T-helper 2 cell treated with Interferon-gamma antibody and Interleukin-4, amounts not matched to agents 5 μg/mL and 100 μg/mL, for 36 hours (primary cell): ENCODE measurements at places on chromosomes 11 and 22.

- H3K27me3 ChIP-seq, result no peaks in the 10 kb centered on the region
- H3K27ac ChIP-seq, result no peak overlapping the region
- peaks cover 4% of the 10 kb centered on the region for H3K36me3 ChIP-seq
- no peak overlapping the region for H3K4me3 ChIP-seq
These were observed 3.8 kb downstream of the MOB2 start for GRCh38 chr11:1482581-1483444.

GRCh38 chr11:30346068-30346688 is 23.3 kb downstream of the ARL14EP start:
- H3K27me3 ChIP-seq, result peaks cover 6% of the 10 kb centered on the region
- no peak overlapping the region for H3K4me3 ChIP-seq
- no peak overlapping the region for H3K27ac ChIP-seq

DNA sequence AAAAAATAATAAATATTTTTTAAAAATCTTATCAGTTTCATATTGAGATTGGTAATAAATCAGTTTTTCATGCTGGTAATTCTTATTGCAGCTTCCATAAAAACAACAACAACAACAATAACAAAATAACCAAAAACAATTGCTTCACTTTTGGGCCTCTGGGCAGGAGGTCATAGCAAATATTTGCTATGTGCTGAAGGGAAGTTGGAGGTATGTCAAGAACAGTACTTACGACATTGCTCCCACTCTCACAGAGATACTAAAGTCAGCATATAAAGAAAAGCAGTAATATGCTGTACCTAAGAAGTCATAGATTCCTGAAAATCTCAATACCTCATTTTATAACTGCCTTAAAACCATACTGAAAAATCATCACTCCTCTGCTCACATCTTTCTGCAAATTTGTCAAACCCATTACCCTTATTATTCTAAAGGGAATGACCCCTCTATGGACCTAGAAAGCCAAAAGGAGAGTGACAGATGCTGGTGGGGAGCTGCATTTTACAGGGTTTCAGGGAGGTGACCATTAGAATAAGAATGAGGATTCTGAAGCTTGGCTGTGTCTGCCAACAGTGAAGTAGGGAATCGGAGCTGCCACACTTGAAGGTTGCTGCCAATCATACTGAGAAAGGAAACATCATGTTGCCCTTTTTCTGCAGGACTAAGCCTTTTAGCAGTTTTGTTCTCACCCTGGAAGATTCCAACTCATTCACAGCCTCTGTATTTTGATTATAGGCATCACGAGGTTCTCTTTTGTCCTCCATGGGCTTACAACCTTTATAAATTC is 742.9 kb downstream of the LRRC4C start:
- H3K27me3 ChIP-seq, result no peaks in the 10 kb centered on the region
- no peaks in the 10 kb centered on the region for H3K36me3 ChIP-seq

DNA sequence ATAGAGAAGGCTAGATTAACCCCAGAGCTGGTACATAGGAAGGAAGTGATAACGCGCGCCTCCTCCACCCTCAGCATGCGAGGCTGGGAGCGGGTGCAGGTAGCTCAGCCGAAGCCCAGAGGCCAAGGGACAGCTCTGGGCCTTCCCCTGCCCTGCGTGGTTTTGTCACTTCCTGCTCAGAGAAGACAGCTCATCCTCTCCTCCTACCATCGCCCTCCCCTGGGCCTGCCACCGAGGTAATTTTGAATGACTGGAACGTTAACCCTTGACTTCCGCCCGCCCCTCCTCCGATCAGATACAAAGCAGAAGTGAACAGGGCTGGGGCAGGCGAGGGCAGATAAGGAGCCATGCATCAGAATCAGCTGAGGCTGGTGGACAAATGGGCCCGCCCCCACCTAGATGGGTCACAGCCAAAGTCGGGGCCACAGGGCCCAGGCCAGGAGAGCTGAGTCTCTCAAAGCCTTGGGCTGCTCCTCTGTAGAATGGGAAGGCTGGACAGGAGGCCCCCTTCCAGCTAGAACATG is 1.6 kb downstream of the RAC2 start:
- peaks cover 50% of the 10 kb centered on the region for H3K4me1 ChIP-seq
- H3K27ac ChIP-seq, result peak overlapping the region; percentile 93
- H3K4me3 ChIP-seq, result peak overlapping the region; percentile 99
- peaks cover 60% of the 10 kb centered on the region for H3K36me3 ChIP-seq
- no peaks in the 10 kb centered on the region for H3K27me3 ChIP-seq

DNA sequence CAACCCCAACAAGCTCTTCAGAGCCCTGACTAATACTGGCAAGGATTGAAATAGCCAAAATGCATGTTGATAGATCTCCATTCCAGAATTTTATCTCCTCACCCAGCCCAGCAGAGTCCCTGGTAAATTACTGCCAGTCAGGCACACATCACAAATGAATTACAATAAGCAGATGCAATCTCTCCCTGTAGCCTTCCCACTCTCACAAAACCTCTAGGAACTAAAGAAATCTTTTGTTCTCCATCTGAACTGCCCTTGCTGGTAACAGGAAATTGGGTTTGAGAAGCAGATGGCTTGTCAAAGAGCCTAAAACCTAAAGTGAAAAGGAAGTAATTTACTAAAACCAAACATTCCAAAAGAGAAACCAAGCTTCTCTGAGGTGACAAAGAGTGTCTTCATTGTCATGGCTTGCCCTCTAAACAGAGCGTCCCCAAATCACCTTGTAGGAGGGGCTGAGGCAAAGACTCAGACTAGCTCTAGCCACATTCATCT is 59.5 kb downstream of the FAM168A start:
- peaks cover 6% of the 10 kb centered on the region for H3K36me3 ChIP-seq
- peak overlapping the region; percentile 56 for H3K4me3 ChIP-seq
- no peaks in the 10 kb centered on the region for H3K27me3 ChIP-seq
- H3K4me1 ChIP-seq, result peaks cover 20% of the 10 kb centered on the region
- peak overlapping the region; percentile 90 for H3K27ac ChIP-seq

DNA sequence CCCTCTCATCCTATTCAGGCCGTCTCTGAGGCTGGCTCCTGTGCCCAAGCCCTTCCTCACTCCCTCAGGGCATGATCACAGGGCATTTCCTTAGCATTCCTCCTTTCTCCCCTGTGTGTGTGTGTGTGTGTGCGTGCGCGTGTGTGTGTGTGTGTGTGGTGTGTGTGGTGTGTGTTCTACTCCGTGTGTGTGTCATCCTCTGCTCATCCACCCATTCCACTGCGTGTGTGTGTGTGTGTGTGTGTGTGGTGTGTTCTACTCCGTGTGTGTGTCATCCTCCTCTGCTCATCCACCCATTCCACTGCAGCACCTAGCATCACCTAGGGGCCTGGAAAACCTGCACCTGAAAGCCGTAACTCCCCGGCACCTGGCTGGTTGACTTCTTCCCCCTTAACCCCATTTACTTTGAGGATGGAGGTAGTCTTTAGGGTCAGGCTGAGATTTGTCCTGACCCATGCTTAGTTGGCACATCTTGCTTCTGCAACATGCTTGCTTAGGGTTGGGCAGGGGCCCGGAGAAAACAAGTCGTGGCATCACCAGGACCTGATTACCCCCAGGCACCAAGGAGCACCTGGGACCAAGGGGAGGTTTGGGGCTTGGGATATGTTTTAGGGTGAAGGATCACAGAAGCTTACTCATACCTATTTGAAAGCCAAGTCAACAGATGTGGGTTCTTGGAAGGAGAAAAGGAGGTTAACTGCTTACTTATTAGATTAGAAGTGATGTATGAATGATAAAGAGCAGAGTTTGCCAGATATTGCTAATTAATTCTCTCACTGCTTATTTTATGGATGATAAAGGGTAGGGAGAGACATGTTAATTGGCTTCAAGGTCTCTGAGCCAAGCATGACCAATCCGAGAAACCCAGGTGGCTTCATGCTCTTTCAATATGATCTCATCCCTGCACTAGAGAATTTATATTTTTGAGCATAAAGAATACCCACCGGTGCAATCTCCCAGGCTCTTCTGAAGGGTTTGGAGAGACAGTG is 18.9 kb downstream of the TIMP3 start:
- no peak overlapping the region for H3K27ac ChIP-seq
- H3K27me3 ChIP-seq, result no peaks in the 10 kb centered on the region
- H3K4me3 ChIP-seq, result no peak overlapping the region
- no peaks in the 10 kb centered on the region for H3K36me3 ChIP-seq
- DNase-seq, result no peak
